ENCODE measurements at places on chromosomes 11 and 22.

DNA sequence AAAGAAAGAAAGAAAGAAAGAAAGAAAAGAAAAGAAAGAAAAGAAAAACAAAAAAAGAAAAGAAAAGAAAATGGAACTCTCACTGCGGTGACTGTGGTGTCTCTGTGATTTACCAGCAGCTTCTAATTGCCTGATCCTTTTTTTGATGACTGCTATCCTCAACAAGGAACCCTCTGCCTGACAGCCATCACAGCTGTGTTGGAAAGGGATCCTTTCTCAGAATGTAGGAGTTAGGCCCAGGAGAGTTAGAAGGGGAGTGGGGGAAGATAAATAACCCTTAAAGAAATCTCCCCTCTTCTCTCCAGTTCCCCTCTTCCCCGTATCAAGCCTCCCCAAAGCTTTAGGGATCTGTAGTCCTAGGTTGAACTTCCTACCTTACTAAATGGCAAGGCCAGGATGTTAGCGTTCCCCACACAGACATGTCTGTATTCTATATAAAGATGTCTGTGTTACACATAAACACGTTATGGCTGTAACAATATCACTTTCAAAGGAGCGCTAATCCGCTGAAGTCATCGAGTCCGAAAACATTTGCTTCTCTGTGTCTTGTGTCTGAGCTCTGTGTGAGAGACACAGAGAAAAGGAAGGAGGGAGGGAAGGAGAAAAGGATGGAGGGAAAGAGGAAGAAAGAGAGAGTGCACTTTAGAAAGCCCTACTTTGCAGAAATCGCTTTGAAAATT lies 26.8 kb upstream of the WT1 start:
- DNase-seq, result no peak

- DNase-seq, result peak; percentile 83
Measured at GRCh38 chr11:68751331-68751856, at the start of gene TESMIN. Gene TESMIN, minus strand, starts transcription at chr11:68751520. Its CDS starts 860 bp downstream, at chr11:68750660.

GRCh38 chr11:2913019-2913431 lies 16.2 kb downstream of the PHLDA2 start:
- DNase-seq, result no peak

- DNase-seq, result no peak
Measured at GRCh38 chr11:67564230-67564629, 19.4 kb upstream of the GSTP1 start.
